Brain pericyte (primary cell): ENCODE measurements at places on chromosomes 5 and 9.
A peak's percentile ranks its signal among the peaks of the same experiment; 100 is the strongest.

GRCh38 chr9:94668928-94669729, 29.8 kb upstream of the FBP1 start:
- DNase-seq, result no peak

DNA sequence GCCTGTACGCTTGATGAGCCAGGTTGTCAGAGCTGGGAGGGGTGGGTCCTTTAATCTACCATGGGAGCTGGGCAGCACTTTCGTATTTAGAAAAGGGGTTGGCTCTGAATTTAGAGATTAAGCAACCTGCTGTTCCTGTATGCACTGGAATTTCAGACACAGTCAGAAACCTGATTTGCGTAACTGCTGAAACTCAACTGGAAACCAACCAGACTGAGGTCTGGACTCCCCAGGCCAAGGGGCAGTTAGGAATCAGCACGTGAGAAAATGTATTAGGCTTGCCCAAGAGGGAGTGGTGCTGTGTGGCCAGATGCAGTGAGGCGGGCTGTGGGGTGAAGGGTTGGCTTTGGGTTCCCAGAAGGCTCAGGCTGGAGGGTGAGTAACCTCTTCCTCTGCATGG, 235.0 kb downstream of the GOLPH3 start:
- DNase-seq, result no peak

DNA sequence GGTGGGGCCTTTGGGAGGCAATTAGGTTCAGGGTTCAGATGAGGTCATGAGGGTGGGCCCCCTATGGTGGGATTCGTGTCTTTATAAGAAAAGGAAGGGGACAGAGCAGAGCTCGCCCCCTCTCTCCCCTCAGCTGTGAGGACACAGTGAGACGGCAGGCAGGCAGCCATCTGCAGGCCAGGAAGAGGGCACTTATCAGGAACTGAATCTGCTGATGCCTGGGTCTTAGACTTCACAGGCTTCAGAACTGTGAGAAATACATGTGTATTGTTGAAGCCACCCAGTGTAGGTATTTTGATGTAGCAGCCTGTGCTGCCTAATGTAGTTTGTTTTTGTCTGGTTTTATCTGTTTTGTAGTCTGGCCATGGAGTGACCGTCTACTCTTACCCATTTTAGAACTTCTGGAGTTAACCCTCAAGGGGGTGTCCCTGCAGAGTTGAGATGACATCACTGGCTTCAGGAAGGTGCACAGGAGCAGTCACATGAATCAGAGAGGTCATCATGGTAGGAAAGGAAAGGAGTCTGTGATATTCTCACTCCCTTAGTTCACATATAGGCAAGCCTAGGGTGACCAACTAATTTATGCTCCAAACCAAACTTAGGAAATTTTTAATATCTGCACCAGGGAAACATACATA, 71.0 kb downstream of the LRRC70 start:
- DNase-seq, result no peak

GRCh38 chr5:171623107-171623506, 162.5 kb upstream of the SMIM23 start:
- DNase-seq, result no peak

DNA sequence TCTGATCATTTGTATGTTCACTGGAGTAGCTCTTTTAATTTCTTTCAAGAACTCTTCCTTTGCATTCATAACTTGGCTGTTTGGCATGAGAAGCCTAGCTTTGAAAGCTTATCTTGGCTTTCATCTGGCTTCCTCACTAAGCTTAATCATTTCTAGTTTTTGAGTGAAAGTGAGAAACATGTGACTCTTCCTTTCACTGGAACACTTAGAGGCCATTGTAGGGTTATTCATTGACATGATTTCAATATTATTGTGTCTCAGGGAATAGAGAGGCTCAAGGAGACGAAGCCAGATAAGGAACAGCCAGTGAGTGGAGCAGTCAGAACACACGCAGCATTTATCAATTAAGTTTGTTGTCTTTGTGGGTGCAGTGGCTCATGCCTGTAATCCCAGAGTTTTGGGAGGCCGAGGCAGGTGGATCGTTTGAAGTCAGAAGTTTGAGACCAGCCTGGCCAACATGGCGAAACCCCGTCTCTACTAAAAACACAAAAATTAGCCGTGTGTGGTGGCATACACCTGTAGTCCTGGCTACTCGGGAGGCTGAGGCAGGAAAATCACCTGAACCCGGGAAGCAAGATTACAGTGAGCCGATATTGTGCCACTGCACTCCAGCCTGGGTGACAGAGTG, 98.3 kb downstream of the UGCG start:
- no peak for DNase-seq

DNA sequence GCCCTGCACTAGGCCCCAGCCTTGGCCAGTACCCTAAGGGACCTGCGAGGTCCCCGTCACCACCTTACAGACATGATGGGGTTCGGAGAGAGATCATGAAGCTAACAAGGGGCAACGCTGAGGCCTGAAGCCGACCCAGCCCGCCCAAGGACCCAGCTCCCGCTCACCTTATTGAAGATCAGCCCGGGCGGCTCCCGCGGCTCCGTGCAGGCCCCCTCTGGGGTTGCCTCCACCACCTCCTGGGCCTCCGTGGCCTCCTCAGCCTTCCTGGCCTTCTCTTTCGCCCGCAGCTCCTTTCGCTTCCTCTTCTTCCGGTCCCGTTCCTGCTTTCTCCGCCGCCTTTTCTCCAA, 3.6 kb downstream of the SURF6 start:
- no peak for DNase-seq

DNA sequence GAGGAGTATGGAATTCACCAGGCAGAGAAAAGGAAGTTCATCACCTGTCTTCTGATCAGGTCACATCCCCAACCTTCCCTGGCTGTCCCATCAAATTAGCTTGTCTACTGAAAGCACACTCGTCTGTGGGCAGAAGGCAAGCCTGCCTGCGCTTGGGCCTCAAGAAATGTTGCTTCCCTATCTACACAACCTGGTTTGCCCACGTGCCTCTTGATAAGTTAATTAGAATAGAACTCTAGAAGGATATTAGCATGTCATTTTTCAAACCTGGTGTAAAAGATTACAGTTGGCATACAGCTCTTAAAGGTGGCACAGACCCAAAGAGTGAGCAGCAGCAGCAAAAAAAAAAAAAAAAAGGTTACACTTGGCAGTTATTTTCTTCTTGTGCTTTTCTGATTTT, 5.1 kb downstream of the TTC23L start:
- no peak for DNase-seq

DNA sequence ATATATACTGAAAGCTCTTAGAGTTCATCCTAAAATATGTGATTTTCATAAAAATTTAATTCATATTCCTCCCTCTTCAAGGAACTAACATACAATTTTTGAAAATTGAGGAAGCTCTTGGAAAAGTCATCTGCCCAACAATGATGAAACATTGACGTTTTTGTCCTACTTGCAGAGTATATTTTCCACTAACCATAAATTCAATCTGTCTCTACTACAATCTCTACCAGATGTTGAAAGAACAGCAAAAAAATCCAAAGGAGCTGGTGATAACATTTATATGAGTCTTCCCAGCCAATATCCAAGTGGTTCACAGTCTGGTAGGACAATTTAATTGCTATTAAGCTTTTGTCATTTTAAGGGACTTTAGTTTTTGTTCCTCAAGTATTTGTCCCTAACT, 81.1 kb upstream of the NR3C1 start:
- no peak for DNase-seq

- no peak for DNase-seq
Measured at GRCh38 chr9:10009401-10009800, 603.4 kb downstream of the PTPRD start.

DNA sequence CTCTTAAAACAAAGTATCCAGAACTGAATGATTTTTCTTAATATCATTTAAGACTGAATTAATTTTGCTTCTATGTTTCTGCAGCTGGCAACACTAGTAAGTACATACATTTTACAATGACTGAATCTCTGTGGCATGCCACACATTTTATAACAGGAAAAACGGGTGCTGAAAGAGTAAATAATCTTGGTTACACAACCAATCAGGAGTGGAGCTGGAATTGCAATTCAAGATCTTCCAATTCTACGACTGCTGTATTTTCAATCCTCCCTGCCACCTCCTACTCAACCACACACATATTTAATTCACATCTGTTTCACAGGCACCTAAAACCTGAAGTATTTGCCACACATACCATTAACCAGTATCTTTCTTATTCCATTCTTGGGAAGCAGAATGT, 52.7 kb upstream of the NR5A1 start:
- no peak for DNase-seq

DNA sequence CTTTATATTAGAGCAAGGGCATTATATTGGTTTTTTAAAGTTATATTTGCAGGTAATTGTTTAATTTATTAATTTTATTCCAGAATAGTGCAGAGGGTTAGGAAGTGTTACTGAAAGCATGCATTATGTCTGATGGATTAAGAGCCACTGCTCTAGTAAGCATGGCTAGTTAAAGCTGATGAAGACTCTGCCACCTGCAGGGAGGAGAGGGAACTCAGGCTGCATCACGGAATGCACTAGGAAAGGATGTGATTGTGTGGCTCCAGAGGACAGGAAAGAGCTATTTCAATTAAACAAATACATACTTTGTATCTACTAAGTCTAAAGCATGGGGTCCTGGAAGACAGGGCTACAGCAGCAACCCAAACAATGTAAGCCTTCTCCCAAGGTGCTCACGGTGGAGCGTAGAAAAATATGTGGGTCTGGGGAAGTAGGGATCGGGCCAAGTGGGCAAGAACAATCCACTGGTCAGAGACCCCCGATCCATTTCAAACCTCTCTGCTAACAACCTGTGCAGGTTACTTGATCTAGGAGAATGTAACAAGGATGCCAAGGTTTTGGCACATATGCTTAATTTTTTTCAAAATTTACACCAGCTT, 15.3 kb upstream of the GRXCR2 start:
- peak; percentile 29 for DNase-seq

DNA sequence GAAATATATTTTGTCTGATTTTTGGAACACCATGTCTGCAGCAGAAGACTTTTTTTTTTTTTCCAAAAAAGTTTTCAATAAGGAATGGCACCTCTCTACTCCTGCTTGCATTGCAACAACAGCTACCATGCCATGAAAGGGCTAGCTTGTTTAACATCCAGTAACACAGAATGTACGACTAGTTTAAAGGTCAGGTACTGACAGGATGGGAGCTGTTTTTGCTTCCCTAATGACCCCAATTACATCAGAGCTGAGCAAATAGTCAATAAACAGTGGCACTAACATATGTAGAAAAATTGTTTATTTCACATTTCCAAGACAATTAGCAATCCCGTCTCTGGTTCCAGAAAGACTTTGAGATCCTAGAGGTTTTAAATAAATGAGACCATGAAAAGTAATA, 693.8 kb downstream of the NR2F1-AS1 start:
- DNase-seq, result no peak
